ENCODE measurements at places on chromosomes 13 and 19.

DNA sequence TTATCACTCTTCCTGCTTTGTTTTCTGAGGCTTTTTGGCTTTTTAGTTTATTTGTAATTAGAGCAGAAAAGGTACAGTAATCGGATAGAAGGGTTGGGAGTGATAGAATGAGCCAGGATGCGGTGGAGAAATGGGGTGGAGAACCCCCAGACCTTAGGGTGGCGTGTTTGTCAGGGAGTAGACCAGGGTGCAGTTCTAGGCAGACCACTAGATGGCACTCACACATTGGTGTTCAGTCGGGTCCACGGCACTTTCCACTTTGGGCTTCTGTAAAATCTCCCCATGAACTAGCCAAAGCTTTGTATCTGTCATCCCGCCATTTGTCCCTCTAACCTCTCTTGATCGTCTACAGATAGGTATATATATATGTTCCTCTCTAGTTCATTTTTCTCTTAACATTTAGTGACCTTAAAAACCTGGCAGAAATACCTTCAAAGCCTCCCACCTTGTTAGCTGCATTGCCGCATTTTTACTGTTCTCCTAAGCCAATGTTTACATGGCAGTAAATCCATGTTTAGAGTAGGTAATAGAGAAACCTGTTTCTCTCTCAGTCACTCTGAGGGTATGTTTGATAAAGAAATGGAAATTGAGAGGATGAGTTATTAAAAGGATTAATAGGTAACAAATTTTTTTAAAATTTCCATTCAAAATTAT lies 154.9 kb downstream of the TM9SF2 start:
- peak; percentile 78 for DNase-seq

DNA sequence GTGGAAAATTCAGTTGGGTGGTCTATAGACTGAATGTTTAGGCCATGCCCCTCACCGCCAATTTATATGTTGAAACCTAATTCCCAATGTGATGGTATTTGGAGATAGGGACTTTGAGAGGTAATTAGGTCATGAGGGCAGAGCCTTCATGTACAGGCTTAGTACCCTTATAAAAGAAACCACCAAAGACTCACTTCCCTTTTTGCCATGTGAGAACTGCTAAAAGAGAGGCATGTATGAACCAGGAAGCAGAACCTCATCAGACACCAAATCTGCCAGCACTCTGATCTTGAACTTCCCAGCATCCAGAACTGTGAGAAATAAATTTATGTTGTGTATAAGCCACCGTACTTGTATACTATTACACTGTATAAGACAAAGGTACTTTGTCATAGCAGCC lies 40.6 kb downstream of the UQCRFS1 start:
- DNase-seq: no peak

- no peak for DNase-seq
Observed at GRCh38 chr19:3785938-3786824, at the start of gene MATK. MATK (minus strand) TSS chr19:3786381; CDS start chr19:3785135, 1,246 bp downstream.

DNA sequence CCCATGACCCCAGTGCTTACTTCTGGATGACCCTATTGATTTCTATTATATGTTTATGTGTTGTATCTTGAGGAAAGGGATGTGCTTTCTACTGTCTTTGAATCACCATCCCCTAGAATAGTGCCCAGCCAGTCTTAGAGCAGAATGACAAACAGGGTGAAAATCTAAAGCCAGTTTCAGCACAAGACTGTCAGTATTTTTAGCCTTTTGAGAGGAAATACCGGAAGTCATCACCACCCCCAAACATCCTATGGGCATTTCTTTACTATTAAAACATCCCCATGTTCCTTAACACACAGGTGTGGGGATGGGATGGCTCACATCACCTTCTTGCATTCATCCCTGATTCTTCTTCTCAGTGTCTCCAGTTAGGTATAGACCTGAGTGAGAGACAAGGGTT lies 52.1 kb upstream of the UBE2L5 start:
- DNase-seq: no peak

DNA sequence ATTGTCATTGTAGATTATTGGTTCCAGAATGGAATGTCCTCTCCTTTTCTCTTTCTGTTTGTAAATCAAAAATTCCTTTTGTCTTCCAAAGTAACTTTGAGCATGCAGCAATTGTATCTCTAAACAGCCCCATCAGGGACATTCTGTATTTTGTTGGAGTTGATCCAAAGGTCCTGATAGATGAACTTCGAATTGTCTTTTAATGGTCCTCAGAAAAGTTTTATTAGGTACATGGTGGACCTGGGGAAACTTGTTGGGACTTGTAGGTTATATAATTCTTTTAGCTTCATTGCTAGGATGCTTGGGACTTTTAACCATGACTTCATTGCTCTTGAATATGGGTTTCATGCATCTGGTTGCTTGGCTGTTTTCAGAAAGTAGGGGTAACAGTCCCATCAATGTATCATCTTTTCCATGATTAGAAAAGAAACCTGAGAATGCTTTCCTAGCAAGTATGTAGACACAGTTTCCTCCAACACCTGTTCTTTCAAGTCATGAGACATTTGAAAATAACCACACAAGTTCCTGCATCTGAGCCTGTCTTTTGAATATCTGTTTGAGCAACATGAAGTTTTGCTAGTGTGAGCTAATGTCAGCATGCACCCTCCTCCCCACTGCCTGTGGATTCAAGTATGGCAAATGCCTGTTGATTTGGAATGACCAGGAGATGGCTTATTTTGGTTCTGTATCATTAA lies 413.1 kb downstream of the KCNRG start:
- DNase-seq: no peak

DNA sequence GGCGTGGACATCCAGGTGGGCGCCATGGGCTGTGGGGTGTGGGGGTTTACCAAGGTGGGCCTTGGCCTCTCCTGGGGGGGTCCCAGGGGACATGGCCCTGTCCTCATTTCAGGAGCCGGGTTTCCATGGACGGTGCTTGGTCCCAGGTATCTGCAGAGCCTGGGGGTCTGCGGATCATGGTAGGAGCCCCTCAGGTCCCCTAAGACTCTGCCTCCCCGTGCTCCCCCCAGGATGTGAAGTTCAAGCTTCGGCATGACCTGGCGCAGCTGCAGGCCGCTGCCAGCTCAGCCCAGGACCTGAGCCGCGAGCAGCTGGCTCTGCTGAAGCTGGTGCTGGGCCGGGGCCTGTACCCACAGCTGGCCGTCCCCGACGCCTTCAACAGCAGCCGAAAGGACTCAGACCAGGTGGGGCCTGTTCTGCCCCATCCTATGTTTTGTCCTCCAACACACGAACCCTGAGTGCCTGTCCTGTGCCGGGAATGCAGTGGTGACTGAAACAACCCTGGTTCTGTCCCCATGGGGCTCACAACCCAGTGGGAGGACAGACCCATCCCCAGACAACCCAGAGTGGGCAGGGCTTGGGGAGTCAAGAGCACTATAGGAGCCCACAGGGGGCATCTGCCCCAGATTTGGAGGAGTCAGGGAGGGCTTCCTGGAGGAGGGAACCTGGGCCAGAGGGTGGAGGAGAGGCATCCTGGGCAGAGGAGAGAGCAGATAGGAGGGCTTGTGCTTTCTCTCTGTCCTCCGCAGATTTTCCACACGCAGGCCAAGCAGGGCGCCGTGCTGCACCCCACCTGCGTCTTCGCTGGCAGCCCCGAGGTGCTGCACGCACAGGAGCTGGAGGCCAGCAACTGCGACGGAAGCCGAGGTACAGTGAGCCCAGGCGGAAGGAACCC lies 26.8 kb downstream of the DHX34 start:
- no peak for DNase-seq

GRCh38 chr13:21000647-21001046 lies 60.7 kb downstream of the LATS2 start:
- DNase-seq: no peak

DNA sequence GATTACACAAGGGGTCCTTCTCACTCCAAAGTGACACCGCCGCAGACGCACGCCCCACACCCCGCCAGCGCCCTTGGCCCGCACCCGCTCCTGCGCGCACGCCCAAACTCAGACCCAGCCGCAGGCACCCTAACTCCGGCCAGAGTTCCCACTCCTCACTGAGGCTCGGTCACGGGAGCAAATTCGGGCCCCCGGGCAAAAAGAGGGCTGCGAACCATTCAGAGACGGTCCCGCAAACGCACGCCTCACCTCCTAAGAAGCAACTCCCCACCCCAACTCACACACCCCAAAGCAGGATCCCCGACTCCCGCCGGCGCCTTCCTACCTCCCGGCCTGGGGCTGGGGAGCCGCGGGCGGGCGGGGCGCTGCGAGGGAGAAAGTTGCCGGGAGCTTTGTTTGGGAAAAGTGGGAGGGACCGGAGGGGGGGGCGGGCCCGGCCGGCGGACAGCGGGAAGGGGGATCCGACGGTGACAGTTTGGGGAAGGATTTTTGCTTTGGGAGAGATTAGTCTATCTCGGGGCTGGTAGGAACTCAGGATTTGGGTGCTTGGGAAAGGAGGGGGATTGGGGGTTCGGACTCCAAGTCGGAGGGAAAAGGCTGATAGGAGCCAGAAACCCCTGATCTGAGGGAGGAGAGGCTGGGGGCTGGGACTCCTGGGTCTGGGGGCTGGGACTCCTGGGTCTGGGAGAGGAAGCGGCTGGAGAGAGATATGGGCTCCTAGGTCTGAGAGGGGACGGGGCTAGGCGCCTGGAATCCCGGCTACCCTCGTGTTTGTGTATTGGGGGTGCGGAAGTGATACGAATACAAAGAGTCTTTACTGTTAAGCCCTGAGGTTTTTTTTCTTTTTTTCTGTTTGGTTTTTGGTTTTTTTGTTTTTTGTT lies at the start of gene TEAD2:
TSS of gene TEAD2 (minus strand) at position 369 of the 881 bp plus-strand sequence. CDS start 2,341 bp downstream, outside the sequence.
- no peak for DNase-seq

DNA sequence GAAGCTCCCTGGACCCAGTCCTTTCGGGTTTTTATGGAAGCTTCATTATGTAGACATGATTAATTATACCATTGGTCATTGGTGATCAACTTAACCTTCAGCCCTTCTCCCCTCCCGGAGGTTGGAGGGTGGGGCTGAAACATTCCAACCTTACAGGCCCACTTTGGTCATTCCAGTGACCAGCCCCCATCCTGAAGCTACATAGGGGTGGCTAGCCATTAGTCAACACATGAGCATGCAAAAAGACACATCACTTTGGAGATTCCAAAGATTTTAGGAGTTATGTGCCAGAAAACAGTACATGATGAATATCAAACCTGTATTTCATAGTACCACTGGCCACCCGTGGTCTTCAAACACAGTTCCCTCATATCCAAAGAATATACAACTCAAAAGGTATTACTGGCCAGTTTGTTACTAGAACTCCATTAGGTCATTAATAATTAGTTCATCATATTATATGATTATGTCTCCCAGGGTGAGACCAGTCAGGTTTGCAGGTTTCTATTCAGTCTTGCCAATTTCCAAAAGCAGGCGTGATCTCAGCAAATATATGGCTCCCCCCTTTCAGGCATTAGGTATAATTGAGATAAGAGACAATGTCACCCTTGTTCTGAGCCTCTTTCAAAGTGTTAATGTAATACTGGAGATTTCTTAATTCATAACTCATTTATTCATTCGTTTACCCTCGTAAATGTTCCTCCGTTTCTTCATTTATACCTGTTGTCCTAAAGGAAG lies 11.1 kb downstream of the PPP5C start:
- DNase-seq: no peak

- DNase-seq: no peak
Observed at GRCh38 chr13:42878721-42879120, 97.3 kb downstream of the FAM216B start.

DNA sequence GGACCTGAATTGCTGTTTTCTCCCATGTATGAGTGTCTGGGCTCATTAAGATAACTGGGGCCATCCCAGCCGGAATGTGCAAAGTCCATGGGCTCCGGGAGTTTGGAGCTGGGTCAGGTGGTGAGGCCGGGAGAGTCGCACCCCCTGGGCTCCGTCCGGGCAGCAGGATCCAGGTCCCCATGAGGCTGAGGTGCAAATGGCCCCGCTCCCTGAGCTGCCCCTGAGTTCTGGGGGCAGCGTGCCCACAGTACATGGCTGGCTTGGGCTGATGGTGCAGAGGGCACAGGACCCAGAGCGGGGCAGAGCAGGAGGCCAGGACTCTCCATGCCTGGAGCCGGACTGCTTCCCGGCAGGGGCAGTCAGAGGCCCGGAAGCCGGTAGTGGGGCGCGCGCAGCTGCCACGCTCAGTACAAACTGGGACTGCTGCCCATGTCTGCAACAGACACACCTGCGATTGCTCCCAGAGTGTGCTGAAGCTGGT lies 136.0 kb downstream of the KDM4B start:
- no peak for DNase-seq

GRCh38 chr19:58059003-58059670 lies at the start of gene ZNF135:
ZNF135 (plus strand) TSS chr19:58059282; CDS start chr19:58060003, 721 bp downstream.
- DNase-seq: peak; percentile 85

- no peak for DNase-seq
Observed at GRCh38 chr13:48486362-48486761, 46.5 kb downstream of the RCBTB2 start.

DNA sequence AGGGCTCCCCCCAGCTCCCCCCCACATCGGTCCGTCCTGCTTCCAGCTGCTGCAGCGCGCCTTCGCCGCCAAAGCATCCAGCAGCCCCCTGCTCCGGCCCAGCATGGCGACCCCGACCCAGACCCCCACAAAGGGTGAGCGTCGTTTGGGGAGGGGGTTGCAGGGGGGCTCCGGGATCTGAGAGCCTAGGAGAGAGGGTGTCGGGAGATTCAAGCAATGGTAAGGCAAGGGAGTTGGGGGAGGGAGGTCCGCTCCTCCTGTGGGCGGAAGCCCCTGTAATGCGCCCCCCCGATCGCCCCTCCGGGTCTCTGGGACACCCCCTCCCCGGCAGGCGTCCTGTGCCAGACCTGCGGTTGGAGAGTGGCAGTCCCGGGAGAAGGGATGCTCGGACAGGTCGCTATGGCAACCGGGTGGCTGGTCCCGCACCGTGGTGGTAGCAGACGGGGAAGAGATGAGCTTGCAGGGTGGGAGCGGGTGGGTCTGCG lies at the start of gene FXYD7:
TSS of gene FXYD7 (plus strand) at position 25 of the 485 bp plus-strand sequence. CDS start at position 104, 79 bp downstream.
- DNase-seq: peak; percentile 20

GRCh38 chr13:75761369-75761768 lies 125.2 kb downstream of the LMO7 start:
- DNase-seq: no peak

DNA sequence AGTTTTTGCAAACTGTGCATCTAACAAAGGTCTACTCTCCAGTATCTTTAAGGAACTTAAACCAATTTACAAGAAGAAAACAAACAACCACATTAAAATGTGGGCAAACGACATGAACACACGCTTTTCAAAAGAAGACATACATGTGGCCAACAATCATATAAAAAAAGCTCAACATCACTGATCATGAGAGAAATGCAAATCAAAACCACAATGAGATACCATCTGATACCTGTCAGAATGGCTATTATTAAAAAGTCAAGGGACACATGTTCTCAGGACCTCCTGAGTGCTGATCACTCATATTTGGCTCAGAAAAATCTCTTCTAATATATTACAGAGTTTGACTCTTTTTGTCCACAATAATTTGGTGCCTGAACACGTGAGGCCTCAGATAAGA lies 14.2 kb upstream of the LILRB1 start:
- DNase-seq: no peak

DNA sequence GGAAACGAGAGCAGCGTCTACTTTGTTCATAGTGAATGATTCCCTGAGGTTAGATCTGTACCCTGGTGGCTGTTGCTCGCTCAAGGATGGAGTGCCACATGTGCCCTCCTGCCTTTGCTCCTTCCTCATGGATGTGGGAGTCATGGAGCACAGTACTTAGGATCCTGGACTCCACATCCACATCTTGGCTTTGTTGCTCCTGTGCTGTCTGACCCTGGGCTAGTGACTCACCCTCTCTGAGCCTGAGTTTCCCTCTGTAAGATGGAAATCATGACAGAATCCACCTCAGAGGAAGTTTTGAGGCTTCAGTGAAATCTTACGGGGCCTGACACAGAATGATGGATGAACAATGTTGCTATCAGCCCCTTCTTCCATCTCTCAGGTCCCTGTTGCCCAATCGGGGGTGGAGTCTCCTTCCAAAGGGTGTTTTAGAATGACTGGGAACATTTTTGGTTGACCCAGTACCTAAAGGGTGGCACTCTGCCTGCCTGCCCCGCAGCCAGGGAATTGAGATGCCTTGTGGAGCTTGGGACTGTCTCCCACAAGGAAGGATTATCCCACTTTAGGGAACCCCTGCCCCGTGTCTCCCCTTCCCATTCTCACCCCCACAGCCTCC lies 9.8 kb upstream of the TIMM50 start:
- DNase-seq: no peak
